ENCODE measurements at places on chromosomes 1 and 21. TPM values are rescaled to one million over a fixed set of nuclear protein-coding genes. Genes with fewer than 3 reads are reported as not detected.

The CLCNKB gene
- 1.3 TPM for polyA plus RNA-seq

The ZNF648 gene
- 0.41 TPM for polyA plus RNA-seq

The MEAF6 gene
- 139 TPM for polyA plus RNA-seq

The HAPLN2 gene
- polyA plus RNA-seq = 37.7 TPM

The PLXNA2 gene
- 52.8 TPM for polyA plus RNA-seq

The NR1I3 gene
- 4.2 TPM for polyA plus RNA-seq

The ADORA1 gene
- polyA plus RNA-seq = 28.8 TPM

The CFAP107 gene
- polyA plus RNA-seq = 7.0 TPM

GRCh38 chr21:21102896-21103295 is 104.7 kb downstream of the NCAM2 start:
- peak; percentile 60 for DNase-seq
- no peaks in the 10 kb centered on the region for H3K36me3 ChIP-seq
- peak overlapping the region; percentile 84 for H3K27ac ChIP-seq
- peak overlapping the region; percentile 9 for H3K4me3 ChIP-seq
- H3K4me1 ChIP-seq = no peaks in the 10 kb centered on the region

GRCh38 chr1:201384406-201384782 is 6.9 kb upstream of the TNNT2 start:
- no peak overlapping the region for H3K4me3 ChIP-seq
- no peak for DNase-seq
- peaks cover 3% of the 10 kb centered on the region for H3K27me3 ChIP-seq
- H3K4me1 ChIP-seq = no peaks in the 10 kb centered on the region
- H3K27ac ChIP-seq = no peak overlapping the region

DNA sequence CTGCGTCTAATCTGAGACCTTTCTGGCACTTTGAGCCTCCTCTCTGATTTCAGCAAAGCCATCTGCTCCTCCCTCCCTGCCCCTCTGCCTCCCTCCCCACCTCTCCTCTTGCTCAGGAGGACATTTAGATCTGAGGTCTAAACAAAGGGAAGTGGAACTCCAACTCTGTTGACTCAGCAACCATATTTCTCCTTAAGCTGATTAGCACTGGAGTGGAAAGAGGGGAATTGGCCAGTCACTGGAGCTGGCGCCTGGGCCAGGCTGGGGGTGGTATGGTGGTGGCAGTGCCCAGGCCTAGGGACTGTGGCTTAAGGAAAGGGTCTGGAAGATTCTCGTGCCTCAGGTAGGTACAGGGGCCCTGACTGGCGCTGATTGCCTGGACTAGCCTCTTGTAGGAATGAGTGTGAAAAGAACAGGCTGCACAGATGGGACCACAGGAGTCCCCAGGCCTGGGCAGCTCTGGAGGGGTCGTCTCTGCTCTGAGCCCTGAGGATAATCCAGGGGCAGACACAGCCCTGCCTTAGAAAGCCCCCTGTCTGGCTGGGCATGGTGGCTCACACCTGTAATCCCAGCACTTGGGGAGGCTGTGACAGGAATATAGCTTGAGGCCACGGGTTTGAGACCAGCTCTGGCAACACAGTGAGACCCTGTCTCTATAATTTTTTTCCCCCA is 11.9 kb downstream of the SH2D2A start:
- H3K4me1 ChIP-seq = peaks cover 27% of the 10 kb centered on the region
- DNase-seq = peak; percentile 44
- H3K27ac ChIP-seq = no peak overlapping the region
- H3K36me3 ChIP-seq = peaks cover 38% of the 10 kb centered on the region

DNA sequence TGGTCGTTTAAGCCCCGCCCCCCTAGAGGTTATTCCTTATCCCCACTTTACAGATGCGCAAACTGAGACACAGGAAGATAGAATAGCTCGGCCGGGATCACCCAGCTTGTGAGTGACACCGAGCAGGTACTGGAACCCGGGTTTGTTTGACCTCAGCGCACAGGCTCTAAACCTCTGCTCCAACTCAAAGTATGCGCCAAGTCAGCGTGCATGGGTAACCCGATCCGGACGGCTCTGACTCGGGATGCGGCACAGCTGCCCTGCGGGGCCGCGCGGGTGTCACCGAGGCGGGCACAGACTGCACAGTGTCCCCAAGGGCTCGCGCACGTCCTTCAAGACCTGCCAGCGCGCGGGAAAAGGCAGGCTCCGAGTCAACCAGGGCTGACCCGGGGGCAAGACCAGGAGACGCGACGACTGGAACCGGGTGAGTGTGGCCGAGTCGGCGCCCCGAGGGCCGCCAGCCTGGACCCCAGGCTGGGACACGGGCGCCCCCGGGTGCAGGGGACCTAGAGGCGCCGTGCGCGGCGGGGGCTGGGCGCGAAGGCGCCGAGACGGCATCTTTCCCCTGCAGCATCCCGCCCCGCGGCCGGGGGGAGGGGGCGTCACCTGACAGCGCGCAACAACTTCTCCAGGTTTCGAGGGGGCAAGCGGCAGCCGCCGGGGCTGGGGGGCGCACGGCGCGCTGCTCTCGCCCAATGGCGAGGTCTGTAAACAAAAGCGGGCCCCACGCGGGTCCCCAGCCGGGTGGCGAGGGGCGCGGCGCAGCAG is 101.9 kb upstream of the SOD1 start:
- H3K27me3 ChIP-seq = peaks cover 2% of the 10 kb centered on the region
- H3K4me1 ChIP-seq = peaks cover 38% of the 10 kb centered on the region
- H3K27ac ChIP-seq = no peak overlapping the region
- DNase-seq = no peak

DNA sequence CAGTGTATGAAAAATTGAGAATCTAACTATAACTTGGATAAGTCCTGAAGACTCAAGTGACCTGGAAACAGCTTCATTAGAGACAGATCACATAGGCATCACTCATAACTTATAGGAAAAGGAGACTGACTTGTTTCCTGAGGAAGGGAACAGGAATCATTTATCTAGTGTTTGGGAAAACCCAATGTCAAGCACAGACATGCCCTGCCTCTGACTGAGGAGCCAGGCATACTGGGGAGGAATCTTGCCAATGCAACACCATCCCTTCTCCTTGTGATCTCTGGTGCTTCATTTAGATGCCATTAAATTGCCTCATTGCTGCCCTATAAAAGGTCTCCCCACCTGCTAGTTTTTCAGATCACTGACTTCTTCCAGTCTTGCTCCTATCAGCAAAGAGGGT is 10.3 kb downstream of the LCE4A start:
- no peaks in the 10 kb centered on the region for H3K36me3 ChIP-seq
- DNase-seq = no peak
- no peaks in the 10 kb centered on the region for H3K27me3 ChIP-seq
- no peak overlapping the region for H3K27ac ChIP-seq
- H3K4me1 ChIP-seq = no peaks in the 10 kb centered on the region

- H3K27me3 ChIP-seq = no peaks in the 10 kb centered on the region
- H3K27ac ChIP-seq = no peak overlapping the region
- H3K36me3 ChIP-seq = peaks cover 9% of the 10 kb centered on the region
Observed at GRCh38 chr1:201625226-201625761, 86.4 kb downstream of the NAV1 start.

- DNase-seq = no peak
- H3K27me3 ChIP-seq = no peaks in the 10 kb centered on the region
- peaks cover 18% of the 10 kb centered on the region for H3K36me3 ChIP-seq
- H3K4me1 ChIP-seq = peaks cover 56% of the 10 kb centered on the region
Observed at GRCh38 chr1:236147521-236148469, 5.5 kb downstream of the GPR137B start.

GRCh38 chr1:80731241-80731894 is 1069.4 kb upstream of the ADGRL2 start:
- H3K4me1 ChIP-seq = no peaks in the 10 kb centered on the region
- no peak overlapping the region for H3K27ac ChIP-seq
- H3K27me3 ChIP-seq = no peaks in the 10 kb centered on the region

DNA sequence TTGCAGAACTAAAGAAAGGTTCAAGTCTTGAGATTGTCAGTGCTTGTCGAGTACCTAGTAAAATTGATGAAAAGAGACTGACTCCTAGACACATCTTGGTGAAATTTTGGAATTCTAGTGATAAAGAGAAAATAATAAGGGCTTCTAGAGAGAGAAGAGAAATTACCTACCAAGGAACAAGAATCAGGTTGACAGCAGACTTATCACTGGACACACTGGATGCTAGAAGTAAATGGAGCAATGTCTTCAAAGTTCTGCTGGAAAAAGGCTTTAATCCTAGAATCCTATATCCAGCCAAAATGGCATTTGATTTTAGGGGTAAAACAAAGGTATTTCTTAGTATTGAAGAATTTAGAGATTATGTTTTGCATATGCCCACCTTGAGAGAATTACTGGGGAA is 16.3 kb downstream of the L1TD1 start:
- no peaks in the 10 kb centered on the region for H3K36me3 ChIP-seq
- no peak overlapping the region for H3K4me3 ChIP-seq
- H3K27ac ChIP-seq = no peak overlapping the region
- H3K27me3 ChIP-seq = no peaks in the 10 kb centered on the region
- H3K4me1 ChIP-seq = no peaks in the 10 kb centered on the region

DNA sequence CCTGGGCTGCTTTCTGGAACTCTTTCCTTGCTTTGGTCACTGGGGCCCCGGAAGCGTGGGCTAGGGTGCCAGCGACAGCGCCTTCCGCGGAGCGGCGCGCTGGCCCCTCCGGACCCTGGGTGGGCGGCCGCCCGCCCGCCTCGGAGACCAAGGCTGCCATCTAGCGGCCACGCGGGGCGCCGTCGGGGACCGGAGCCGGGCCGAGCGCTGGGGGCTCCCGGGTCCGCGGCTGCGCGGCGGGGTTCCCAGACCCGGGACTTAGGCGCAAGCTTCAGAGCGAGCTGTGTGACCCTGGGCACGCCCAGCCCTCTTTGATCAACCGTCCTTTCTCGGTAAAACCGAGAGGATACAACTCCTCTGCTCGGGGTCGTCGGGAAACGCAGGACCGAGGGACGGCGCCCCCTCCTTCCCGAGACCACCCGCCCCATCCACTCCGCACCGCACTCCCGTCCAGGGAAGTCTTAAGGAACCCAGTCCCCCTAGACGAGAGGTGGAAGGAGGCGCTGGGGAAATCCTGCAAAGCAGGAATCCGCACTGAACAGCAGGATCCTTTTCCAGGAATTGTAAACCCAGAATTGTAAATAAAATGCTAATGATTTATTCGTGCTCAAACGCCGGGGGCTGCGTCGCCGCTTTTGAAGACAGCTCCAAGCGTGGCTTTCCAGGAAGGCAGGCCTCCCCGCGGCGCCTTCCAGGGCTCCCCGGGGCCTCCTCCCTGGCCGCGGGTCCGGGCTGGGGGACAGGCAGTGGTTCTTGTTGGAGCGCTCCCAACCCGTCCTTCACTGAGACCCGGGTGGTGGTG is 41.2 kb downstream of the RRAGC start:
- H3K4me1 ChIP-seq = peaks cover 38% of the 10 kb centered on the region
- DNase-seq = no peak
- no peaks in the 10 kb centered on the region for H3K36me3 ChIP-seq
- peak overlapping the region; percentile 36 for H3K4me3 ChIP-seq
- peaks cover 59% of the 10 kb centered on the region for H3K27me3 ChIP-seq

DNA sequence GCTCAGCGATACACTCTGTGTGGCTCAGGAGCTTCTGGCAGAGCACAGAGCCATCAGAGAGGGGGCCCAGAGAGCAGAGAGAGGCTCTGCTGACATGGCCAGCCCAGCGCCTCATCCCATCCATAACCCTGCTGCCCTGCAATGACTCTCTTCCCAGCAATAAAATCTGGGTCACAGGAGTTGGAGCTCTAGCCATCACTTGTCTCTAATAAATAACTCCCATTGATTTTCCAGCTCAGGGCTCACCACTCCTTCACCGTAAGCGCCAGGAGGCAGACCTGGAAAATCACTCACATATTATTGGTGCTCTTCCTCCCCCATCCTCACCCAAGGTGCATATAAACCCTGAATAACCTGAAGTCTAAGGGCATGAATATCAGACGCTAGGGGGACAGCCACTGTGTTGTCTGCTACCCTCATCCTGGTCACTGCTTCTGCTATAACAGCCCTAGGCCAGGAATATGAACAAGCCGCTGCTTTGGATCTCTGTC is at the start of gene APCS:
Gene APCS (plus strand): TSS at position 366 of the 491 bp plus-strand sequence. CDS start 96 bp downstream, at position 462.
- no peak within 1 kb of the TSS for H3K4me3 ChIP-seq
- no peaks in the 10 kb centered on the region for H3K27me3 ChIP-seq
- no peak for DNase-seq
- no peaks in the 10 kb centered on the region for H3K36me3 ChIP-seq
- no peaks in the 10 kb centered on the region for H3K4me1 ChIP-seq
- no peak within 1 kb of the TSS for H3K27ac ChIP-seq

DNA sequence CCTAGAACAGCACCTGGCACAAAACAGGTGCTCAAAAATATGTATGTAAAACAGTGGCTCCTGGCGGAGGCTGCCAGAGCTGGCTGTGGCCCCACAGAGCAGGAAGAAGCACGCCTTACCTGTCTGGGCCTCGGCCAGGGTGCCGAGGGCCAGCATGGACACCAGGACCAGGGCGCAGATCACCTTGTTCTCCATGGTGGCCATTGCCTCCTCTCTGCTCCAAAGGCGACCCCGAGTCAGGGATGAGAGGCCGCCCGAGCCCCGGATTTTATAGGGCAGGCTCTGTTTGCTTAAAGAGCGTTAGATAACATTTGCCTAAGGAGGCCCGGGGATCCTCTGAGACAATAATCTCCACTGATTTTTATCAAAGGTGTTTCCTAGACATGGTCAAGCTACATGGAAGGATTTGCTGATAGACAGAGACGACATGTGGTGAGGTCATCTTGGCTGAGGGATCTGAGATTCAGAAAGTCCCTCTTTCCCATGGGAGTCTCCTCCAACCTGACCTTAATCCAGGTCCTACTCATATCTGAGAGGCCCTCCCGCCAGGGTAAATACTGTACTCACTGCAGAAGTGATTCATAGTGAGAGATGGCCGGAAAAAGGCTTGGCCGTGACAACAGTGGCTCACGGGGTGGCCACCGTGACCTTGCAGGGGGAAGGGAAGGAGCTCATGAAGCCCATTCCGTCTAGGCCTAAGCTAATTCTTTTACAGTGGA is at the start of gene TFF1:
Gene TFF1 (minus strand): TSS at position 244 of the 719 bp plus-strand sequence. CDS start 40 bp downstream, at position 204.
- no peaks in the 10 kb centered on the region for H3K27me3 ChIP-seq
- no peak within 1 kb of the TSS for H3K27ac ChIP-seq
- H3K36me3 ChIP-seq = no peaks in the 10 kb centered on the region
- no peaks in the 10 kb centered on the region for H3K4me1 ChIP-seq

DNA sequence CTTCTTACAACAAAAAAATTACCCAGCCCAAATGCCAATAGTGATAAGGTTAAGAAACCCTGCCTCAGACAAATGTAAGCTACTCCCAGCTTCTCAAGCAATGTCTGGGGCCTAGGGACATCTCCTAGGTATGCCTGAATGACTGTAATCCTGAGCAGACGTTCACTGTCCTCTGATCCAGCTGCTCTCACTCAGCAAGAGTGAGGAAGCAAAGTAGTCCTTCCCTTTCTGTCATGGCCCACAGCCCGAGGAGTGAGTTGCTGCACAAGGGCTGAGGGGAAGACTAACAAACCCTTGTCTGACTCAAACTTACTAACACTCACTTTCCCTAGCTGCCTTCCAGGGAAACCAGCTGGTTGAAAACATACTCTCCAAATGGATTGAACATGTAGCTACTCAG is 124.9 kb upstream of the TNFSF4 start:
- H3K4me3 ChIP-seq = no peak overlapping the region
- no peak overlapping the region for H3K27ac ChIP-seq
- no peak for DNase-seq

DNA sequence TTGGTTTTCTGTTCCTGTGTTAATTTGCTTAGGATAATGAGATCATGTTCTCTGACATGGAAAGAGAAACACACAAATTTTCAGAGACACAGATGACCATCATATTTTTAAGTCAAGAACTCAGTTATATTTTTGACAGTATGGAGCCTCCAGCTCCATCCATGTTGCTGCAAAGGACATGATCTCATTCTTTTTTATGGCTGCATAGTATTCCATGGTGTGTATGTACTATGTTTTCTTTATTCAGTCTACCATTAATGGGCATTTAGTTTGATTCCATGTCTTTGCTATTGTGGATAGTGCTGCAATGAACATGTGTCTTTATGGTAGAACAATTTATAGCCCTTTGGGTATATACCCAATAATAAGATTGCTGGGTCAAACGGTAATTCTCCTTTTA is 47.0 kb downstream of the DDR2 start:
- no peak overlapping the region for H3K4me3 ChIP-seq
- H3K4me1 ChIP-seq = no peaks in the 10 kb centered on the region
- no peak for DNase-seq
- H3K27ac ChIP-seq = no peak overlapping the region
- H3K36me3 ChIP-seq = no peaks in the 10 kb centered on the region
